ENCODE measurements at places on chromosomes 13 and 19.

DNA sequence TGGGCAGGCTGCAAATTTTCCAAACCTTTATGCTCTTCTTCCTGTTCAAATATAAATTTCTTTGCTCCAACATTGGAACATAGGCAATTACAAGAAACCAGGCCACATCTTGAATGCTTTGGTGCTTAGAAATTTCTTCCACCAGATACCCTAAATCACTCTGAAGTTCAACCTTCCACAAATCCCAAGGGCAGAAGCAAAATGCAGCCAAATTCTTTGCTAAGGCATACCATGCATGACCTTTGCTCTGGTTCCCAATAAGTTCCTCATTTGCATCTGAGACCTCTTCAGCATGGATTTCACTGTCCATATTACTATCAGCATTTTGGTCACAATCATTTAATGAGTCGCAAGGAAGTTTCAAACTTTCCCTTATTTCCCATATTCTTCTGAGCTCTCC, 130.9 kb downstream of the DIAPH3 start:
- DNase-seq = no peak

- DNase-seq = no peak
Observed at GRCh38 chr19:1361601-1362386, 21.9 kb upstream of the NDUFS7 start.

- DNase-seq = no peak
Observed at GRCh38 chr13:109162248-109163036, 533.0 kb downstream of the MYO16 start.

GRCh38 chr19:39112338-39112890, 13.2 kb upstream of the PAK4 start:
- DNase-seq = no peak

- no peak for DNase-seq
Observed at GRCh38 chr19:42286349-42287016, 15.4 kb upstream of the PRR19 start.

GRCh38 chr13:46655377-46656180, 102.6 kb downstream of the LRCH1 start:
- DNase-seq = no peak

GRCh38 chr19:52922841-52923777, at the start of gene ZNF888:
Gene ZNF888 (minus strand): TSS chr19:52923428. CDS start chr19:52917873, 5,555 bp downstream.
- peak; percentile 80 for DNase-seq

GRCh38 chr19:10074153-10074552, 12.0 kb upstream of the SHFL start:
- DNase-seq = peak; percentile 18

- DNase-seq = no peak
Observed at GRCh38 chr19:17953316-17953801, 13.5 kb upstream of the KCNN1 start.

DNA sequence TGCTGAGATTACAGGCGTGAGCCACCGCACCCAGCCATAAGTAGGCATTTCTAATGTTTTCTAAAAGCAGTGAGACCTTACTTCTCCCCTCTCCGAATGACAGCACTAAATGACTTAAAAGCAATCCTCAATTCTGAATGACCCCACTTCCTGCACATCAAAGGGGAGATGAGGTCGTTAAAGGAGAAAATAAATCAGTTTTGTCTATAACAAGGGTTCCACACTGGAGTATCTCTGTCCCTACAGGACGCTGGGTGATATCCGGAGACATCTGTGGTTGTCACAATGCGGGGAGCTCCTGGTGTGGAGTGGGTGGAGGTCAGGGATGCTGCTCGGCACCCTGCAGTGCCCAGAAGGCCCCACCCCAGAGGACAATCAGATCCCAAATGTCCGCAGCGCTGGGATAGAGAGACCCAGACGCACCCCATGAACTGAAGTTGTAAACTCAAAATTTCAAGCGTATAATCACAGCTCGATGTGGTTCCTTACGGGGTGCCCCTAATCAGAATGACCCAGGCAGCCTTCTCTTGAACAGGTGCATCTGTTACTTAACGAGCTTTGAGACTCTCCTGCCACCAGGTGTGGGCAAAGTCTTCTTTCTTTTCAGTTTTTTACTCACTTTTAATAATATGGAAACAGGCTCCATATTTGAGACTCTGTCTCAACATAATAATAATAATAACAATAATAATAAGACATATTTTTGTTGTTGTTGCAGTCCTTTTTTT, 2.9 kb downstream of the GNG7 start:
- no peak for DNase-seq

DNA sequence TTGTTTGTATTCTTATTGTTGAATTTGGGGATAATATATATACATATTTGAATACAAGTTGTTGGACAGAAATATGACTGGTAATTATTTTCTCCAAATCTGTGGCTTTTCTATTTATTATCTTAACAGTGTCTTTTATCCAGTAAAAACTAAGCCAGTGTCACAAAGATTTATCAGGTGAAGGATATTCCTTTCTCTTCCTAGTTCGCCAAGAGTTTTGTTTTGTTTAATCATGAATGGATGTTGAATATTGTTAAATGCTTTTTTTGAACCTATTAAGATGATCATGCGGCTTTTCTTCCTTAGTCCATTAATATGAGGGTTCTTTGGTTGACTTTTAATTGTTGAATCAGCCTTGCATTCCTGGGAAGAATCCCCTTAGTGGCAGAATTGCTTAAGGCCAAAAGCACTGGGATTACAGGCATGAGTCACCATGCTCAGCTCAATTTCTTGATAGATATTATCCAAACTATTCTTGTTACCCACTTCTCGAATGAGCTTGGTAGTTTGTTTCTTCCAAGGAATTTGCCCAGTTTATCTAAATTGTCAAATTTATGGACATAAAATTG, 53.3 kb downstream of the TEX26 start:
- no peak for DNase-seq

DNA sequence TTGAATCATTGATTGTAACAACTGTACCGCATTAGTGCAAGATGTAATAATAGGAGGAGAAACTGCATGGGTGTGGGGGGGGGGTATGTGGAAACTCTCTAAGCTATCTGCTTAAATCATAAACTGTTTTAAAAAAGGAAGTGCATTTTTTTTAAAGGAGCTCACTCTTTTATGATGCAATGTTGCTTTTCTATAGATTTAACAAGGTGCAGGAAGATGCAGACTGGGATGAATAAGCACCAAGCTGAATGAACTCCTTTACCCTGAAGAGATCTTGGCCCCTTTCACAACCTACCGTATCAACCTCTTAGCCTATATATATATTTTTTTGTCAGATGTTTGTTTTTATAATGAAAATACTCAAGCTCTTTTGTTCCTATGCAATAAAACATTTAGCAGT, 95.9 kb downstream of the AKAP11 start:
- no peak for DNase-seq

GRCh38 chr13:30736461-30737320, 1.3 kb downstream of the ALOX5AP start:
- DNase-seq = no peak

DNA sequence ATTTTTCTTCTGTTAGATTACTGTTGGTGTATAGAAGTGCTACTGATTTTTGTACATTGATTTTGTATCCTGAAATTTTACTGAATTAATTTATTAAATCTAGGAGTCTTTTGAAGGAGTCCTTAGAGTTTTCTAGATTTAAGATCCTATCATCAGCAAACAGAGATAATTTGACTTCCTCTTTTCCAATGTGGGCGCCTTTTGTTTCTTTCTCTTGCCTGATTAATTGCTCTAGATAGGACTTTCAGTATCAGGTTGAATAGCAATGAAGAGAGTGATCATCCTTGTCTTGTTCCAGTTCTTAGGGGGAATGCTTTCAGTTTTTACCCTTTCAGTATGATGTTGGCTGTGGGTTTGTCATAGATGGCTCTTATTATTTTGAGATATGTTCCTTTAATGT, 5.6 kb upstream of the CD33 start:
- no peak for DNase-seq

DNA sequence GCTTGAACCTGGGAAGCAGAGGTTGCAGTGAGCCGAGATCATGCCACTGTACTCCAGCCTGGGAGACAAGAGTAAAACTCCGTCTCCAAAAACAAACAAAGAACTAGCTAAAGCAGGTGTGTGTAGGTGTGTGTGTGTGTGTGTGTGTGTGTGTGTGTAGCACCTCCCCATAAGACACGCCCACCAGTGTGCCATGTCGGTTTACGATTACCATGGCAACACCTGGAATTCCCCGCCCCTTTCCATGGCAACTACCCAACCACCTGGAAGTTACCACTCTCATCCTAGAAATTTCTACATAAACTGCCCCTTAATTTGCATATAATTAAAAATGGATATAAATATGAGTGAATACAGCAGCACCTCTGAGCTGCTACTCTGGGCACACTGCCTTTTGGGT, 80.9 kb upstream of the ADGRE5 start:
- DNase-seq = no peak

DNA sequence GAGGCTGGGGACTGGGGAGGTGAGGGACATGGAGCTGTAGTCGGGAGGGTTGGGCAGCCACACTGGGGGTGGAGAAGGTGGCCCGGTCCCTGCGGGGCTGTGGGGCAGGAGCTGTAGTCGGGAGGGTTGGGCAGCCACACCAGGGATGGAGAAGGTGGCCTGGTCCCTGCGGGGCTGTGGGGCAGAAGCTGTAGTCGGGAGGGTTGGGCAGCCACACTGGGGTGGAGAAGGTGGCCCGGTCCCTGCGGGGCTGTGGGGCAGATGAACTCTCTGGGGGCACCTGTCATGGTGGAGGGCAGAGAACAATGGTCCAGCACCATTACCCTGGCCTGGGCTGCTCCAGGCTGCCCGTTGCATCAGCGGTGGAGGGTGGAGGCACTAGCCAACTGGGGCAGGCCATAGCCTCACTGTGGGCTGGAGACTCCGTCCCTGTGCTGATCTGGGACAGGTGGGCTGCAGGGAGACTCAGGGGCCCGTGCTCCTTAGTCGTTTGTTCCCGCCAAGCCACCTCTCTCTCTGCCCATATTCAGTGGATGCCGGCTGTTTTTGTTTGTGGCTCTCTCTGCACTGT, 51.4 kb downstream of the ATP11A start:
- DNase-seq = no peak

GRCh38 chr13:96810104-96810503, 184.2 kb downstream of the OXGR1 start:
- DNase-seq = no peak

DNA sequence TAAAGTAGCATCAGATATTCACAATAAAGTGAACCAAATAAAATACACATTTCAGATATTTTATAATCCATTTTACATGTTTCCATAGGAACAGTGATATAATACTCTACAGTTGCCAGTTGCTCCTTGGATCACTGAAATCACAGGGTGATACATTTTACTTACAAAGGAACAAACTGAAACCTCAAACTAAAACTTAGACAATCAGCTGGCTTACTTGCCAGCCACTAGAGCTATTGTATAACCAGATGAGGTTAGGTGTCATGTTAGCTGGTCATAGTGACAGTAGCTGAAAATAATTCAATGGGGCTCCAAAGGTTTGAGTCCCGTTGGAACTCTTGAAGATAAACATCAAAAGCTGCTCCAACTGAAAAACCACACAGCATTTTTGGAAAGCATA, 274.6 kb downstream of the ITGBL1 start:
- DNase-seq = no peak

- no peak for DNase-seq
Observed at GRCh38 chr19:7744199-7744786, 3.0 kb downstream of the CD209 start.

DNA sequence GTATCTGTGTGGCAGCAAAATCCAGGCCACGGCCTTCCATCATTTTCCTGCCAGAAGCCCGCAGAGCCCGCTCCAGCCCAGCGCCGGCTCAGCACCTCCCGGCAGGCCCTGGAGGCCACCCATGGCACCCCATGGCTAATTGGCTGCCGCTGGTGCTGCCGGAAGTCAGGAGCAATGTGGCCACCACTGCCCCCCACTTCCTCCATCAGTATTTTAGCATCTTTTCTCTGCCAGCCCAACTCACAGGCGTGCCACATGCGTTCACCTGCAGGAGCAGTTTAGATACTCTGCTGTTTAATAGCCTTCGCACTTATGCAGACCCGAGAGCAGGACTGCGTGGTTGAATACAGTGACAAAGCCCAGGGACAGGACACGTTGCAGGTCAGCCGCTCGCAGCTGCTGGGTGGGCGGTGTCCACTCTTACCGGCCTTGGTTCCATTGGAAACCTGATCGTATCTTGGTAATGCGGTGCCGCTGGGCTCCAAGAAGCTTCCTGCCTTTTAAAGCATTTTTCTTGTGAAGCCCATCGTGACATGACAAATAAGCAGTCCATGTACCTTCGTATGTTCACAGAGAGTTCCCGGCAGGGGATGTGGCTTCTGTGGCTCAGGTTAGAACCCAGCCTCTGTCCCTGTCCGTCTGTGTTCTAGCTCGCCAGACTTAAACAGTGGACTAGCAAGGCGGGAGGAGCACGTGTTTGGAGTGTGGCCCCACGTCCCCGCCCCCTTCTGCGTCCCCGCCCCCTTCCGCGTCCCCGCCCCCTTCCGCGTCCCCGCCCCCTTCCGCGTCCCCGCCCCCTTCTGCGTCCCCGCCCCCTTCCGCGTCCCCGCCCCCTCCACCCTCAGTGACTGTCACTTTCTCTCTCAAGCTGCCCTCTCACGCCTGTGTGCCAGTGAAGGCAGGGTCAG, 162.0 kb upstream of the SOX1 start:
- DNase-seq = no peak

DNA sequence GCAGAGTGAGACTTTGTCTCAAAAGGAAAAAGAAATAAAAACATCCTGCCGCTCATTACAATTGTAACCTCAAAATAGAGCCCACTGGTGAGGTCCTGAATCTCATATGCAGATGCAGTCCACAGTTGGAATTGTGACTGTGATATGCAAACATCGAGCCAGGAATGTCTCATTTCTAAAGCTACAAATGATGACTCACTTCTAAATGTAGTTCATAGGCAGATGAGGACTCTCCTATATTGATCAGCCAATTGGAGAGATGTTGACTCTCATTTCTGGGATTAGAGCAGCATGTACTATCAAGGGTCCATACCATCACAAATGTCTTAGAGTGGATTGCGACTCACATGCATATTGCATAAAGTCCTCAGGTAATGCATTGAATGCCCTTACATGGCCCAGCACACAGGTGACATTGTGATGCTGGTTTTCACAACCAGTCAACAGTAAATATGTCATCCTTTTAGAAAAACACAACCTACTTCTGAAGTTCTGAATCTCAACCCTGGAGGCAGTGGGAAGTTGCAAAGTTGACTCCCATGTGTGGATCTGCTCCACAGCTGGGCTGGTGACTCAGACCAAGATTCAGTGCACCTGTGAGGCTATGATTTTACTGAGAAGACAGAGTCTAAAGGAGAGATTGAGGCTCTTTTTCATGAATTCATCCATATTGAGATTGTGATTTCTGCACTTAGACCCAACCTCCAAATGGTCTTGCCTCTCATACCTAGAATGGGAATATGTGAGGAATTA, 16.9 kb upstream of the ZNF254 start:
- DNase-seq = no peak

GRCh38 chr13:42401376-42401775, 129.4 kb downstream of the AKAP11 start:
- no peak for DNase-seq

All from activated T-cell treated with anti-CD3 and anti-CD28 coated beads for 1 hour (primary cell).